CD4-positive, alpha-beta T cell treated with Interleukin-17A for 4 hours (primary cell): ENCODE measurements at places on chromosomes 4 and X.

DNA sequence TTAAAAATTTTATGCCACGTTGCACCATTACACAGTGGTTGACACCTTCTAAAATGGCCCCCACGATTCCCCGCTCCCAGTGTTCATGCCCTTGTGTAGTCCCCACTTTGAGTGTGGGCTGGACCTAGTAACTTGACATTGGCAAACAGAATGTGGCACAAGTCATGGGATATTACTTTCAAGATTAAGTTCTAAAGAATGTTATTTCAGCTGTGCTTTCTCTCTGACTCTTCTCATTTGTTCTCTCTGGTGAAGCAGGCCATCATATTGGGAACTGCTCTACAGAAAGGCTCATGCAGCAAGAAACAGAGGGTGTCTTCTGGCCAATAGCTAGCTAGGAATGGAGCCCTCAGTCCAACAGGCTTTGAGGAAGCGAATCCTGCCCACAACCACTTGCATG is 67.1 kb downstream of the ATXN3L start:
- no peak for DNase-seq

GRCh38 chr4:45033676-45034419 is 307.5 kb upstream of the GNPDA2 start:
- no peak for DNase-seq

DNA sequence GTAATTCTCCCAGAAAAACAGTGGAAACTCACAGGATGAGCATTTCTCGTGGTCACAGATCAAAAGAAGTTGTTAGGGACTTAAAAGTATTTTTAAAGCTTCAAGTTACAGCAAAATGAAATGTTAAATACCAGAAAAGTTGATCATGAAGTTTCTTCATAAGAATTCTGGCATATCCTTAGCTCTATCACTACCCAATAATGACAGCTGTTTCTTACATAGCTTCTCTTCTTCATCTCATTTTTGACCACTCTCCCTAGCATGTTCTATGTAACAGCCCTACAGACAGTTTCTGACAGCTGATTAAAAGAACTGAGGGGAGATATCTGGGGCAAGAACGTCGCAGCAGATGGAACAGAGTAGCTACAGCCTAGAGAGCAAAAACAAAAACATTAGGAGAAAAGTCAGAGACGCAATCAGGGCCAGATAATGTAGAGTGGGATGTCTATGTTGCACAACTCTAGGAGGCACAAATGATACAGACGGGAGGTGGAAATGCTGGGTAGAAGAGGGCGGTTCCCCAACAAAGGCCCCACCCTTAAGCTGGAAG is 108.7 kb downstream of the CORIN start:
- no peak for DNase-seq

DNA sequence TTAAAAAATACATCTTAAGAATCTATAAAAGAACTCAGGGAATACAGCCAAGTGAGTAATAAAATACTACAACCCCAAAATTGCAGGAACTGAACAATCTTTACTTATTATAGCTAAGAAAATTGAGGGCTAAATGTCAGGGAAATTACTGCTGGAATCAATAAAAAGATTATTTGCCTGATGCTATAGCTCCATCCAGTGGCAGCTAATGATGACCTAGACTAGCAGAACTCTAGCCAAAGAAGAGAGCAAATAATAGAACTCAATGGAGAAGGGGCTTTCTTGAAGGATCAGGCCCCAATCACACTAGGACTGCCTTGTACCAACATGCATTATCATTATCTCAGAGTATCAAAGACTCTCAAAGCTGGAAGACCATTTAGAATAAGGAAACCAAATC is 85.0 kb upstream of the FAM241A start:
- DNase-seq = no peak

- DNase-seq = no peak
These were observed at the start of gene MTTP for GRCh38 chr4:99574530-99575324. MTTP (plus strand) TSS chr4:99574824; CDS start chr4:99574910, 86 bp downstream.

DNA sequence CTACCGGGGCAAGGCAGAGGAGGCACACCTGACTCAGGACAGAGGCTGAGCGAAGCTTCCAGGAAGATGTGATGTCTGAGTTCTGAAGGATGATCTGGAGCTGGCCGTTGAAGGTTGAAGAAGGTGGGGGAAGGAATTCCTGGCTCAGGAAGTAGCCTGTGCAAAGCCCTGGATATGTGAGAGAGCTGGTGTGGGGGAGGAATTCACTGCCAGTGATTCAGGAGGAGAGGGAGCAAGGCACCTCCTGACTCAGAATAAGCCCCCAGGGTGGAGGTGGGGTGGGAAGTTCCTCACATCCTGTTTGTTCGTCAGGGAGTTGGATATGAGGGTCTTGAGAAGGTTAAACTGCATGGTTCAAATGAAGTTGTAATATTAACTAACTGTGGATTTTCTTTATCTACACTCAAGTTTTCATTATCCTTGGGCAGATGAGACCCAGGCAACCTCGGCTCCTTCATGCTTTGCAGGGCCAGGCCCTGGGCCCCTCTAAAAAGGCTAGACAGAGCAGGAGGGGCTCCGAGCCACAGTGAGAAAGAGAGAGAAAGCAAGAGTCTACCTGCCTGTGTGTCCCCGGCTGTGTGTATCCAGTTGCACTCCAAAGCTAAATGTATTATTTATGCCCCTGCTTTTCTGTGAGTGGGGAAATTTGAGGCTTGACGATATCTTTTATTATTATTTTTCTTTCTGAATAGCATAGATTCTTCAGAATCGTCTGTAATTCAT is 7.1 kb downstream of the NHSL2 start:
- no peak for DNase-seq
